IMR-90 (cell line): ENCODE measurements at places on chromosomes 4 and X. TPM values are rescaled to one million over a fixed set of nuclear protein-coding genes. Genes with fewer than 3 reads are reported as not detected.
A peak's percentile ranks its signal among the peaks of the same experiment; 100 is the strongest.

Gene ACOT9
- 47.3 and 63.6 TPM in 2 replicates for total RNA-seq

Gene XKRX
- total RNA-seq = 0.83 and 0.90 TPM in 2 replicates

Gene ARHGAP6
- total RNA-seq = 1.1 and 1.8 TPM in 2 replicates

Gene STAP1
- not detected in 2 replicates for total RNA-seq

- DNase-seq = no peak
- no peaks in the 10 kb centered on the region for H3K36me3 ChIP-seq
- no peak overlapping the region for H3K27ac ChIP-seq
- no peaks in the 10 kb centered on the region for H3K27me3 ChIP-seq
These were observed 309.4 kb downstream of the ANTXR2 start for GRCh38 chr4:79763486-79764075.

GRCh38 chr4:7584606-7585159 lies 150.0 kb upstream of the PSAPL1 start:
- H3K36me3 ChIP-seq = no peaks in the 10 kb centered on the region
- H3K27ac ChIP-seq = no peak overlapping the region
- no peak overlapping the region for H3K4me3 ChIP-seq

GRCh38 chr4:8106451-8107025 lies 52.1 kb downstream of the ABLIM2 start:
- no peak overlapping the region for H3K27ac ChIP-seq
- no peaks in the 10 kb centered on the region for H3K36me3 ChIP-seq
- no peak for DNase-seq
- H3K4me1 ChIP-seq = no peaks in the 10 kb centered on the region
- H3K27me3 ChIP-seq = peaks cover 78% of the 10 kb centered on the region
- no peak overlapping the region for H3K4me3 ChIP-seq

DNA sequence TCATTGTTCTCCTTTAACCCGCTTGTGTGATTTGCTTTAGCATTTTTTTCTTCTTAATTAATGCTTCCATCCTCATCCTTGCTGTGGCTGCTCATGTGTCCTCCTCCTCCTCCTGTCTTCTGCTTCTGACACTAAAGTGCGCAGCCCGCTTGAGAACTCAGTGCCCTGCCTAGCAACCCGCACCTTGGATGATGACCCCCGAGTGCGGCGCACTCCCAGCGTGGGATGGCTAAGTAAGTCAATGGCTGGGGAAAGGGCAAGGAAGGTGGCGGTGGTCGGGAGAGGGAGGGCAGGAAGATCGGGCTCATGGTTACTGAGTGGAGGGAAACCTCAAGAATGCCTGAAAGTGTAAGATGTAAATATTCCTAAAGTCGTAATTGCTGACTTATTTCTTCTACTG lies 30.1 kb downstream of the SLC4A4 start:
- no peaks in the 10 kb centered on the region for H3K27me3 ChIP-seq
- no peak overlapping the region for H3K27ac ChIP-seq
- no peak overlapping the region for H3K4me3 ChIP-seq

DNA sequence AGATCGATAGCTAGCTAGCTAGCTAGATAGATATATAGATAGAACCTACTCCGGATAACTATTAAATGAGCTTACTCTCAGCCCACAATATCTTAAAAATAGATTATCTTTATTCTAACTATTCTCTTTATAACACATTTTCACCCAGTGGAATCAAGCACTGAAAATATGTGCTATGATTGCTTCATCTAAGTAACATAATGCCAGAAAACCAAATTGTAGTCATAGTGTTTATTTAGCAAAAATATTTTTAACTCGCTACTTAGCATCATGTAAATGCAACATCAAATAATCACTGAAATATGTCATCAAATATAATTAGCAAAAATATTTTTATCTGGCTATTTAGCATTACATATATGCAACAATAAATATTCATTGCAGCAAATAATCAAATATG lies 1.5 kb downstream of the TMEM156 start:
- peak; percentile 41 for DNase-seq
- H3K4me3 ChIP-seq = no peak overlapping the region
- H3K27me3 ChIP-seq = no peaks in the 10 kb centered on the region
- peaks cover 13% of the 10 kb centered on the region for H3K4me1 ChIP-seq

DNA sequence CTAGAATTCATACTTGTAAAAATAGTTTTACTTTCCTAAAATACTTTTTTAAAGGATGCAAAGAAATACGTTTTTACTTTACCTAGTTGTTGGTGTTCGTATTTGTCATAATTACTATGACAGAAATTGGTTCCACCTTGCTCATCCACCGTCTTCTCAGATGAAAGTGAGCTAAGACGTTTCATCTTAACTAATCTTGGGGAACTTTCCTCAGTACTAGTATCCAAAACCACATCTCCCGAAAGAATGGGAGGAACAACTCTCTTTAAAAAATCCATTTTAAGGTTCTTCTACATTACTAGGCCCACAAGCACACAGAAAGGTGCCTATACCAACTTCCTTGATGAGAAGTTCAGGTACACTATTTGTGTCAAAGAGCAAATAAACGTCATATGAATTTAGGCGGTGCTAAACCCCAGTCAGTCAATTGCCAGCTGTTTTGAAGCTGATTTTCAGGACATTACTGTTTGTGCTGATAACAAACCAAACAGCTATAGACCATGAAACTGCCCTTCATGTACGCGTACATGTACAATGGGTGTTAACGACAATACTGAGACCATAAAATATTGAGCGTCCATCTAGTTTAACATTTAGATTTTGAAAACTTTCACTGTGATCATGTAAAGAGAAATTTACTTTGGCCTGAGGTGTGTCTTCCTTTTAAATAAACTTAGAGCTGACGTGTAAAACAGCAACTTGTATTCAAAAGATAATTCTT lies 99.1 kb downstream of the FRYL start:
- no peaks in the 10 kb centered on the region for H3K36me3 ChIP-seq
- no peaks in the 10 kb centered on the region for H3K27me3 ChIP-seq
- H3K4me3 ChIP-seq = no peak overlapping the region
- H3K27ac ChIP-seq = no peak overlapping the region
- DNase-seq = no peak

GRCh38 chrX:19689170-19689779 lies 174.0 kb upstream of the MAP3K15 start:
- no peaks in the 10 kb centered on the region for H3K27me3 ChIP-seq
- DNase-seq = no peak
- H3K36me3 ChIP-seq = no peaks in the 10 kb centered on the region
- H3K4me1 ChIP-seq = no peaks in the 10 kb centered on the region
- H3K27ac ChIP-seq = no peak overlapping the region
- no peak overlapping the region for H3K4me3 ChIP-seq

DNA sequence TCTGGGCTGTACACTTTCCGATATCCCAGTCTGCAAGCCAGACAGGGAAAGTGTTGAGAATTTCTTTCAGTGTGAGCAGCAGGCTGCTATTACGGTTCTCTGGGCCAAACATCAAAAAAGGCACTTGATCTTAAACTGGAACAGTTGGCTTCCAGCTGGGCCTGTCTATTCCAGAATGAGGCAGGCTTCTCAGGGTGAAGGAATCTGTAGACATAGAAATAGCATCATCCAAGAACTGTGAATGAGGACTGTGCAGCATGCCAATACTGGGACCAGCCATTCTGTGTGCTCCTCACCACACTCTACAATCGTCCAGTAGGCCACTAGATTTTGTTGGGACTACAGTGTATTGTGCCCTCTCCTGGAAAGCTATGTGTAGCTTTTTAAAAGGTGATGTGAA lies 31.1 kb downstream of the ART3 start:
- no peak overlapping the region for H3K27ac ChIP-seq
- H3K36me3 ChIP-seq = no peaks in the 10 kb centered on the region
- no peaks in the 10 kb centered on the region for H3K4me1 ChIP-seq
- peaks cover 6% of the 10 kb centered on the region for H3K27me3 ChIP-seq
- H3K4me3 ChIP-seq = no peak overlapping the region

DNA sequence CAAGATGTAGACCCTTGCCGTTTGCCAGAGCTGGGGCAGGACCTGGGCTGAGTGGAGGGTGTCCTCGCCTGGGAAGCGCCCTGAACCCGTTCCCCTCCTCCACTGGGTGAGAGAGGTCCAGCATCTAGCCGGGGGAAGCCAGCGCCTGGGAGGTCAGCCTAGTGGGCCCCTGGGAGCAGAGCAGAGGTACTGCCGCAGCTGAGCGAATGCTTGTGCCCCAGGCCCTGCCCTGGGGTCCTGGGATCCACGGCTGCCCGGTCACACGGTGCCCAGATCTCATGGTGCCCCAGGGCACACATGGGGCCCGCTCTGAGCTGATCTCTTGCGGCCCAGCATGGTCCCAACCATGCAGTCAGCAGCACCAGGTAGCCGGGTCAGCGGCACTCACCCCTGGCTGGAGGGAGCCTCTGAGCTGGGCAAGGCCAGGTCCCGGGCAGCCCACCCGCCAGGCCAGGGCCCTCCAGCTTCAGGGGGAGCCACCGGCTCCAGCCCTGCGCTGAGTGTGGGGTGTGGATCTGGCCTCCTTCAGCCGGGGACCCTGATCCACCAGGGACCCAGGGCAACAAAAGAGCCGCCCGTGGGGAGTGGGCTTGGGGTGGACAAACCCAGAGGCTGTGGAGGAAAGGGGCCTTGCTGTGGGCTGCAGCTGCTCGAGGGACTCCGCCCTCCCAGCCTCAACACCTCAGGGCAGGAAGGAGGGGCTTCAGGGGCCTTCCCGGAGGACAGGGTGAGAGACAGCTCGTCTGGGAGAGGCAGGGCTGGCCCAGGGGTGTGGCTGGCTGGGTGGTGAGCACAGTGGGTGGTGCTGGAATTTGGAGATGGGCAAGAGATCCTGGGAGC lies 4.1 kb upstream of the CPLX1 start:
- no peak overlapping the region for H3K27ac ChIP-seq
- H3K4me3 ChIP-seq = no peak overlapping the region
- H3K36me3 ChIP-seq = no peaks in the 10 kb centered on the region
- H3K4me1 ChIP-seq = no peaks in the 10 kb centered on the region; the same call in 1 of the 2 replicates

DNA sequence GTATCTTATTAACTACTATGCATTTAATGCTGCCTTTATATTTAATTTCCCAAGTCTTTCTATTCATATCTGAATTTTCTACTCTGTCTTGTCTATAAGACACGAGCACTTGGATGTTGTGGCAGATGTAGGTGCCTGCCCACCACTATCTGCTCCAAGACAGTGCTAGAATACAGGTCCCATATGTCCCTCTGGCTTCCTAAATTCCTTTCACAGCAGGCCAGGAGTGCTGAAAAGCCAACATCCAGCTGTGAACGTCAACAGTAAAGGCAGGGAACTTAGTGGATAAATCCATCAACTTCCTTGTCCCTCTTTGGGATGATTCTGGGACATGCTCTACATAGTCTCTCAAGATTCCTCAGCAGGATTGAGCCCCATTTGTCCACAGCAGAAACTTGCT lies 245.1 kb upstream of the ETNPPL start:
- H3K27me3 ChIP-seq = no peaks in the 10 kb centered on the region
- DNase-seq = no peak
- no peak overlapping the region for H3K4me3 ChIP-seq
- no peaks in the 10 kb centered on the region for H3K4me1 ChIP-seq

GRCh38 chr4:160318567-160319220 lies 1215.8 kb downstream of the RAPGEF2 start:
- no peak overlapping the region for H3K4me3 ChIP-seq
- H3K4me1 ChIP-seq = no peaks in the 10 kb centered on the region
- no peaks in the 10 kb centered on the region for H3K36me3 ChIP-seq
- H3K27me3 ChIP-seq = no peaks in the 10 kb centered on the region
- DNase-seq = no peak
- no peak overlapping the region for H3K27ac ChIP-seq

DNA sequence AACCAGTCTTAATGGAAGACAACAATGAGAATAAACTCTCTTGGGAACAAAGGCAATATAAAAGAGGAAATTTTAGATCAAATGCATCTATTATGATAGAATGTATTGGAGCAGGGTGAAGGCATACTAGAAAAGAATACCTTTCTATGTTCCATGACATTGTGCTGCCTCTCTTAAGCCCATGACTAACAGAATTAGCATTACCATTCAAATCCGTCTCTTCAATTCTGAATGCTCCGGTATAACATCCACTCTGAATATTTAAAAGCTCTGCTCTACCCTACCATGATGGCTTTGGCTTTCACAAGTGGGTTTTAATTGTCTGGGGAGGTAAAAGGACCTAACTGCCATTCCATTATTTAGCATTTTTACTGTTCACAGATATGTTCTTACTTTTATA lies 1878.4 kb downstream of the ARAP2 start:
- H3K27ac ChIP-seq = no peak overlapping the region
- H3K36me3 ChIP-seq = no peaks in the 10 kb centered on the region
- no peak for DNase-seq
- no peaks in the 10 kb centered on the region for H3K27me3 ChIP-seq
- no peaks in the 10 kb centered on the region for H3K4me1 ChIP-seq
